ENCODE measurements at places on chromosomes 1 and 21.

GRCh38 chr1:218925777-218926176 lies 247.9 kb upstream of the LYPLAL1 start:
- no peak for DNase-seq

DNA sequence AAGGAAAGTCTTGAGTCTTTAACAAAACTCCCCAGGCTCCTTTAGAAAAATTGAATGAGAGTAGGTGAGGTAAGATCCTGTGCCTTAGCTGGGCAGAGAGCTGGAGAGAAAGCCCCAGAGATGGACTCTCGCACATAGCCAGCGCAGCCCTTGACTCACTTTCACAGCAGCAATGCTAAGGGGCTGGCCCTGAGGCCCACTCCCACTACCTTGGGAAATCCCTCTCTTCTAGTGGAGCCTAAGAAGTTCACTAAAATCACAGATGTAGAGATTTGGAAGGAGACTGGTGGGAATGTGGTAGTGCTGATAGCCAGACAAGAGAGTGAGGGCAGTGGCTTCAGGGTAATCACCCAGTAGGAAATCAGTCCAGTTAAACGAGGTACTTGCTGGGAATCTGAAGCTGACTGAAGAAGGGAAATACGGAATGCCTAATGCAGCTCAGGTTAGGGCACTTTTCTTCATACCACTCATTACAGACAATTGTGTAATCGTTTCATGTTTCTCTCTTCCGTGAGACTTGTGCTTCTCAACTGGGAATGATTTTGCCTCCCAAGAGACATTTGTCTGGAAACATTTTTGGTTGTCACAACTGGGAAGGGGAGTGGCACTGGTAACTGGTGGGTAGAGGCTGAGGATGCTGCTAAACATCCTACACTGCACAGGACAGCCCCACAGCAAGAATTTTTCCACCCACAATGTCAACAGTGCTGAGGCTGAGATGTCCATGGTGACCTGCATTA lies 42.4 kb upstream of the LRRC8C start:
- no peak for DNase-seq

DNA sequence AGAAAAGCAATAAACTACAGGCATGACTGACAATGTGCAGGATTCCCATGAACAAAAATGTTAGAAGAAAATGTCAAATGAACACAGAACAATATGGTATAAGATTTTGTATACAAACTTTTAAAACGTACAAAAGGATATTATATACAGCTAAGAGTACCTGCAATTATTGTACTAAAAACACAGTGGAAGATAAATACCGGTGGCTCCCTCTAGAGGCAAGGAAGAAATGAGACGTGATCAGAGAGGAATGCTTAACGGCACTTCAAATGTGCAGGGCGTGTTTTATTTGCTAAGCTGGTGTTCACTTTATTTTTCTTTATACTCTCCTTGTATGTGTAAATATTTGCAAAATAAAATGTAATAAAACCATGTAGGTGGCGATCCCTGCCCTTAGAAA lies 191.8 kb upstream of the SAMSN1 start:
- DNase-seq: peak; percentile 41

DNA sequence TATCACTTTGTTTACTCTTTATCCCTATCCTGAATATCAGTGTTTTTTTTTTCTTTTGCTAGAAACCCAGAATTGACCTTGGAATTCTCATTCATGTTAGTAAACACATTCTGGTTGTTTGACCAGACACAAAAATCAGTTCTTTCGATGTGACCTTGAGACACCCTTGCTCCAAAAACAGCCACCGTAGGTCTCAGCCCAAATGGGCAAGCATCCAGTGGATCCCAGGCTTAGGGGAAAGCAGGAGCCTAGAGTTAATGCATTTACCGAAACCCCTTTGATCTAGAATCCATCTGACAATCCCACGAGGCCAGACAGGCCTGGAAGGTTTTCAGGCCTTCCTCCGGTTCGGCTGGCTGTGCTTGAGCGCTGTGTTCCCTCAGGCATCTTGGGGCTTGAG lies 47.6 kb downstream of the IRF2BP2 start:
- DNase-seq: no peak

GRCh38 chr1:205812271-205812877 lies 624 bp downstream of the SLC41A1 start:
- DNase-seq: peak; percentile 24

DNA sequence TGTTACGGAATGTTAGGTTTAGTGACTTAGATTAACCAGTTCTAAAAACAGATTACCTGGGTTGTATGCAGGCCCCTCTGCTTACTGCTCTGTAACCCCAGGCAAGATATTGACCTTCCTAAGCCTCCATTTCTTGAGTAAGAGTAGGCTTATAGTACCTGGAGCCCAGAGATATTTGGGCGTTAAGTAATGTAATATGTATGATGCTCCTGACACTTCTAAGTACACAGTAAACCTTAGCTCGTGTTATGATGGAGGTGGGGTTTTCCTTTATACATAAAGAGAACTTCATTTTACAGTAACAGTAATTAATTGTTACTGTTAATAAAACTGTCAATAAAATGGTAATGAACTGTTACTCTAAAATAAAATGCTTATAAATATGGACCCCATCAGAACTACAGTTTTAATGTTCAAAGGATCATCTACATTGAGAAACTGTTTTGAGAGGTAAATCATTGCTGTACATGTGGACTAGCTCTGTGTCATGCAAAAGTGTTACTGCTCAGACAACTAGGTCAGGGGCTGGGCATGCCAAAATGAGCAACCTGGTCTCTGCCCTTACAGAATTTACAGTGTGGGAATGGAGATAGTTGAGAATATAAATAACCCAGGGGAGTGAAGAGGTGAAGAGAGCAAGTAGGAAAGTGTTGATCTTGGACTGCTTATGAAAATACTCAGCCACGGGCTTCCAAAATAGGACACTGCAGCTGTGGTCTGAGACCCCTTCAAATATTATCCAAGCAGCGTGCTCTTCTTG lies 26.6 kb downstream of the LRRC8C start:
- DNase-seq: no peak

DNA sequence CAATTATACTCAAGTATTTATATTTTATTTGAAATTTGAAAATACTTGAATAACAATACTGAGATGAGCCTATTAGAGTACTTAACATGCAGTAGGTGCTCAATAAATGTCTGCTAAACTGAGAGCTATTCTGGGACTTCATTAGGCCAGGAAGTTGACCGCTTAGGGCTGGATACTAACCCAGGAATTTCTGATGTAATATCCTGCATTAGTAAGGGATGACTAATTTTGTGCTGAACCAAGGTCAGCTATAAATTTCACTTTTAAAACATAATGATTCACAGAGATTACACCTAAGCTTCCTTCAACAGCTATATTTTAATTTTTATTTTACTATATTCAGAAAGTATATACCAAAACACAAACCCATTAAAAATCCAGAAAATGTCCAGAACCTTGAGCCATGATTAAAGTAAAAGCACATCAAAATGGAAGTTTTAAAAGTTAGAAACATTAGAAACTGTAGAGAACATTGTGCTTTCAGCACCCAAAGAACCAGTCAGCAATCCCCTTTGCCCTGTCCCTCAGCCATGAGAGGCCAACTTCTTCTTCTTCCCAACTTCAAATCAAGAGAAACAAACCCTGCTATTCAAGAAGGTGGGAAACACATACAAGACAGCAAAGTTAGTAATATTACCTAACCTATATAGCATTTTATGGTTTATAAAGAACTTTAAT lies 35.4 kb downstream of the WNT2B start:
- DNase-seq: no peak

- DNase-seq: no peak
These were observed 517 bp downstream of the LRIG2 start for GRCh38 chr1:113073479-113073950.

DNA sequence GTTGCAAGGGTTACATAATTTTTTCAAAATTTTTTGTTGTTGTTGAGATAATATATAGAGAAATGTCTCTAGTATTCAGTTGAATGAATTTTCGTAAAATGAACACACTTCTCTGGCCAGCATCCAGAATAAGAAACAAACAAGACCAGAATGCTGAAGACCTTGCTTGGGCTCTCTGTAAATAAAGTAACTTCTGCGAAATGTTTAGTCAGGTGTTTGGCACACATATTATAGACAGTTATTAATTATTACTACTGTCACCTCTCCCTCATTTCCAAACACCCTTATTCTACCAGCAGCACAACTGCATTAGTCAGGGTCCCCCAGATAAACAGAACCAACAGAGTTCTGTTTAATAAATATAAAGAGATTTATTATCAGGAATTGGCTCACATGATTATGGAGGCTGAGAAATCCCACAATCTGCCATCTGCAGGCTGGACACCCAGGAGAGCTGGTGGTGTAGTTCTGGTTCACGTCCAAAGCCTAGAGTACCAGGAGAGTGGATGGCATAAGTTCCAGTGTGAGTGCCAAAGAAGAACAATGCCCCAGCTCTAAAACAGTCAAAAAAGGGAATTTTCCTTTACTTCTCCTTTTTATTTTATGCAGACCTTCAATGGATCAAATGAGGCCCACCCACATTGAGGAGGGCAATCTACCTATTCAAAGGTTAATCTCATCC lies 44.1 kb upstream of the KCND3 start:
- DNase-seq: no peak

- no peak for DNase-seq
These were observed 20.0 kb downstream of the AHCYL1 start for GRCh38 chr1:110004583-110004982.

- no peak for DNase-seq
These were observed 7.1 kb upstream of the MATN1 start for GRCh38 chr1:30730346-30731108.

- no peak for DNase-seq
These were observed 7.1 kb downstream of the RHOU start for GRCh38 chr1:228742281-228742860.
